GM12892 (cell line): ENCODE measurements at places on chromosomes 12 and 14.

- DNase-seq = no peak
Measured at GRCh38 chr14:92586963-92587699, 73.5 kb downstream of the RIN3 start.

GRCh38 chr12:42735861-42736361 is 146.4 kb upstream of the PRICKLE1 start:
- DNase-seq = no peak

- DNase-seq = no peak
Measured at GRCh38 chr12:89504560-89505346, 19.8 kb downstream of the GALNT4 start.

DNA sequence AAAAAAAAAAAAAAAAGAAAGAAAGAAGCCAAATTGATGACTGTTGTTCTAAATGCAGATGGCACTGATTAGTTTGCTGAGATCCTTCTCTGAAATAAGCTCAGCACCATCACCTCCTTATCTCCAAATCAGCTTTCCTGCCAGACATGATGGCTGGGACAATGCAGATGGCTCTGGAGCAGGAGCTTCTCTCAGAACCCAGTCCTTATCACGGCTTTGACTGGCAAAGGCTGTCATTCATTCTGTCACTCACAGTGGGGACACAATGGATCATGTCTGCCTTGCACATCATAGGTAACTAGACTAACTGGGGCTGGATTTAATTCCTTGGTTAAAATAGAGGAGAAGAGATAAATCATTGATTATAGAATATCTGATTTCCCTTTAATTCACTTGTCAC is 146.3 kb downstream of the PDZRN4 start:
- no peak for DNase-seq

GRCh38 chr14:103552846-103553210 is 9.6 kb downstream of the BAG5 start:
- no peak for DNase-seq

- DNase-seq = no peak
Measured at GRCh38 chr12:3597526-3598210, 106.7 kb downstream of the PRMT8 start.

GRCh38 chr12:58877243-58877743 is 43.0 kb downstream of the LRIG3 start:
- DNase-seq = no peak

- DNase-seq = no peak
Measured at GRCh38 chr12:116319898-116320621, 42.6 kb upstream of the MED13L start.

- DNase-seq = no peak
Measured at GRCh38 chr14:81459912-81460311, 59.8 kb upstream of the STON2 start.

DNA sequence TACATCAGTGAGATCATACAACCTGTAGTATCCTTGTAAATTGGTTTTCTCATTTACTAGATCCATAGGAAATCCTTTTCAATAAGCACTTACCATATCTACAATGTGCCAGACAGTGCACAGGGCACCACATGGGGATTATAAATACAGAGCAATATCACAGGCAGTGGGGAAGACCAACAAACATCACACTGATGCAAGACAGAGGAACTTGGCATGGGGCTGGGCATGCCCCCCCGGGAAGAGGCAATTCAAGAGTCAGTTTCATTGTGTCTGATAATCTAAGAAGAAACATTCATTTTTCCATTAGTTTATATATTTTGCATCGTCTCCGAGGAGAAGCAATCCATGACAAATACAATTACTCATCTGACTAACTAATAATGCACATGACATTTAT is 16.2 kb downstream of the NT5DC3 start:
- no peak for DNase-seq

GRCh38 chr12:79012636-79013035 is 148.1 kb downstream of the SYT1 start:
- no peak for DNase-seq

DNA sequence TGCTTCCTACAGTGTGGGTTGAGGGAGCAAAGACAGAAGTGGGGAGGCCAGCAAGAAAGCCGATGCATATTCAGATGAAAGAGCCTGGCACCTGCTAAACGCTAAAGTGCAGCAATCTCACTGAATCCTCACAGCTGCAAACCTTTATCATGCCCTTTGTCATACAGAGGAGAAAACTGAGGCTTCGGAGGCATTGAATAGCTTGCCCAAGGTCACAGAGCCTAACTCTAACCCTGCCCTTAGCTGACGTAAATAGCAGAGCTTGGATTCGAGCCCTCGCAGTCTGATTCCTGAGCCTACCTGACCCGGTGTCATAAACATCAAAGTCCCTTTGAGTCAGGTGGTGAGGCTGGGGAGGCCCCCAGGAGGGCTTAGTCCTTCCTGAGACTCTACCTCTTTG is 54.9 kb downstream of the CMKLR1 start:
- DNase-seq = no peak
